GM23338 (cell line): ENCODE measurements at places on chromosomes 5 and 9. TPM values are rescaled to one million over a fixed set of nuclear protein-coding genes. Genes with fewer than 3 reads are reported as not detected.

Gene PURA
- polyA plus RNA-seq: 1.3 and 1.5 TPM in 2 replicates

GRCh38 chr9:124954255-124954654 lies 13.4 kb upstream of the GOLGA1 start:
- DNase-seq: no peak

DNA sequence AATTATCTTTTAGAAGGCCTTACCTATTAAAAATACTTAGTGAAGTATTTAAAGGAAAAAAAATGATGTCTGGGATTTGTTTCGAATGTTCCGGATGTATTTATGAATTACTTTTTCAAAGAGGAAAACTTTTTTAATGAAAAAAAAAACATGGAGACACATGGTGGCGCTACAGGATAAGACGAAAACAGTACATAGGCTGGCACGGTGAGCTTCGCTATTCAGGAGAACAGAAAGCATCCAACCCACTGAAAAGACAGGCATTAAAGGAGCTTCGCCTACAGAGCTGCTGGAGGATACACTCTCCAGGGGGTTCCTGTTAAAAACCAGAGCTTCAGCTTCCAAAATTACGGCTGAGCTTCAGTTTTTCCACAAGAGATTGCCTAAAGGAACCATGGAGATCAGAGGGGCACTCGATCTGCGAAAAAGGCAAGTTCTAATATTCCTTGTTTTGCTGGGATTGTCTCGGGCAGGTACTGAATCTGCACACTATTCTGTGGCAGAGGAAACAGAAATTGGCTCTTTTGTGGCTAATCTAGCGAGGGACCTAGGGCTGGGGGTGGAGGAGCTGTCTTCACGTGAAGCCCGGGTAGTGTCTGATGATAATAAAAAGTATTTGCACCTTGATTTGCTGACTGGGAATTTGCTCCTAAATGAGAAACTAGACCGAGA lies at the start of gene PCDHB14:
Gene PCDHB14 (plus strand): TSS at position 232 of the 672 bp plus-strand sequence. CDS start 163 bp downstream, at position 395.
- peak; percentile 91 for DNase-seq

- peak; percentile 27 for DNase-seq
These were observed 61.7 kb upstream of the SUB1 start for GRCh38 chr5:32523625-32524024.

DNA sequence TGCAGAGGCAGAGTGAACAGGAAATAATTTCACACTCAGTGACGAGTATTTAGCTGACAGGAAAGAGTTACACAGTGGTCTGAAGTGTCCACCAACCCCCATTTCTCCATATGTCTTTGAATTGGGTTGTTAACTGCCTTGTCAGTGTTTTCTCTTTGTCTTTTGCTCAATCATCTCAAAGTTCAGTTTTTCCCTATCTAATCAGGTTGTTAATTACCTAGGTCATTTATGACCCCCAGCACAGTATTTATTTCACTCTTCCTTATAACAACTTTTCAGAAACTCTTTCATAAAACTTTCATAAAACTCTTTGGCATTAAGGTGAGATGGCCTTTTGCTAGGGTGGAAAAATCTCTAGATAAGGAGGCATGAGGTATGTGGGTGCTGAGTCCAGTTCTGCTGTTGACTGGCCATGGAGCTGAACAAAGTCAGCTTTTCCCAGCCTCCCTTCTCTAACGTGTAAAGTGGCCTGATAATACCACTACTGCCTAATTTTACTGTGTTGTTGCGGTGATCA lies 5.2 kb upstream of the ALDOB start:
- DNase-seq: no peak

DNA sequence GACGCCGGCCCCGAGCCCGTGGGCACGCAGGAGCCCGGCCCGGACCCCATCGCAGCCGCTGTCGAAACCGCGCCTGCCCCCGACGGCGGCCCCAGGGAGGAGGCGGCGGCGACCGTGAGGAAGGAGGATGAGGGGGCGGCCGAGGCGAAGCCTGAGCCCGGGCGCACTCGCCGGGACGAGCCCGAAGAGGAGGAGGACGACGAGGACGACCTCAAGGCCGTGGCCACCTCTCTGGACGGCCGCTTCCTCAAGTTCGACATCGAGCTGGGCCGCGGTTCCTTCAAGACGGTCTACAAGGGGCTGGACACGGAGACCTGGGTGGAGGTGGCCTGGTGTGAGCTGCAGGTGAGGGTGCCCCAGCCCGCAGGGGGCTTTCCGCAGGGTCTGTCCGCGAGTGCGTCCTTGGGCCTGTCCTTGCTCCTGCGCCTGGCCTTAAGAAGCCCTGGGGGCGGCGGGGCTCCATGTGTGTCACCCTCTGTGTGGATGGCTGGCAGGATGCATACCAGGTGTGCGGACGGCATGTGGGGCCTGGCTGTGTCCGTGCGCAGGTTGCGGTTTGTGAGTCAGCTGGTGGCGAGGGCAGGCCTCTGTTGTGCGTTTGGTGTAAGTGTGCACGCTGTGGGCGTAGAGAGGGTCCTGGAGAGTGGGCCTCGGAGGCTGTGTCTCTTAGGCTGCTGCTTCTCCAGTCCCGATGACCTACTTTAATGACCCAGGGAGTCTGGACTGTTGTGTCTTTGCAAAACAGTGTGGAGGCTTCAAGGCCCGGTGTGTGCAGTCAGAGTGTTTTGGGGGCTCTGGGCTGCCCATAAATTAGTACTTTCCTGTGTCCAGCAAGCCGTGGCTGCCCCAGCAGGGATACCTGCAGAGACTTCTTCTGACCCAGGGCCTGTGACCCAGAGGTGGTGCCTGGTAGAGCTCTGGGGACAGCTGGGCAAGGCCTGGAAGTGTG lies 1.6 kb downstream of the WNK2 start:
- DNase-seq: peak; percentile 75

- DNase-seq: no peak
These were observed 48.6 kb downstream of the NACC2 start for GRCh38 chr9:136046554-136046920.
